Aorta (tissue), 5 donors: ENCODE measurements at places on chromosomes 7 and 10. TPM values are rescaled to one million over a fixed set of nuclear protein-coding genes. Genes with fewer than 3 reads are reported as not detected.

LBX1 gene
- not detected for total RNA-seq

DNA sequence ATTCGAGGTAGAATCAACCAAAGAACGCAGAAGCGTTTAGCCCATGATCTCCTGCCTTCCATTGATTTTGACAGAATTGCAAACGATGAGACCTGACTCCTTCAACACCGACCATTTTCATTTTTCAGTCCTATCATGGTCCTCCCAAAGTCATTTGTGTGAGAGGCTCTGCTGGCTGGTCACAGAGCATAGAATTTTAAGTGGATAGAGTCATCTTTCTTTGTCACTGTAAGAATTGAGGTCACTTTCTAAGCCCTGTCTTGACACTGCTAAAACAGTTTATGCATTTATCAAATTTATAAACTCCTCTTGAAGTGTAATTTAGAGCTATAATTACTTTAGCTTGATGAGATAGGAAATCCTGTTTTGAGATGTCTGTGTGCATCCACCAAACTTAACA is 72.0 kb downstream of the UBE3C start:
- H3K27ac ChIP-seq = no peak overlapping the region
- DNase-seq = no peak
- no peaks in the 10 kb centered on the region for H3K4me1 ChIP-seq
- peaks cover 4% of the 10 kb centered on the region for H3K36me3 ChIP-seq
- no peak overlapping the region for H3K4me3 ChIP-seq
- H3K27me3 ChIP-seq = no peaks in the 10 kb centered on the region

DNAH11 gene
- 2.6 TPM for total RNA-seq

ERV3-1 gene
- total RNA-seq = 22.0 TPM

- H3K27me3 ChIP-seq = no peaks in the 10 kb centered on the region
- H3K4me1 ChIP-seq = no peaks in the 10 kb centered on the region
- H3K4me3 ChIP-seq = no peak overlapping the region
- H3K36me3 ChIP-seq = no peaks in the 10 kb centered on the region
Observed at GRCh38 chr10:43926875-43927406, 278.3 kb upstream of the ZNF32 start.

- no peak for DNase-seq
- H3K27ac ChIP-seq = no peak overlapping the region
- no peaks in the 10 kb centered on the region for H3K27me3 ChIP-seq
- no peaks in the 10 kb centered on the region for H3K4me1 ChIP-seq
Observed at GRCh38 chr7:128431221-128431620, 21.4 kb upstream of the IMPDH1 start.

GRCh38 chr7:131781-132482 is 60.4 kb upstream of the FAM20C start:
- no peaks in the 10 kb centered on the region for H3K36me3 ChIP-seq
- H3K4me1 ChIP-seq = no peaks in the 10 kb centered on the region
- H3K4me3 ChIP-seq = no peak overlapping the region
- H3K27me3 ChIP-seq = no peaks in the 10 kb centered on the region
- peak; percentile 79 for DNase-seq
- no peak overlapping the region for H3K27ac ChIP-seq
